ENCODE measurements at places on chromosomes 16 and 17. TPM values are rescaled to one million over a fixed set of nuclear protein-coding genes. Genes with fewer than 3 reads are reported as not detected.

SNAI3 gene
- 1.1 TPM for total RNA-seq

PMP22 gene
- total RNA-seq: 12.6 TPM

PRR15L gene
- total RNA-seq: 0.92 TPM

MAFG gene
- total RNA-seq: 39.7 TPM

CSH1 gene
- total RNA-seq: not detected

CPPED1 gene
- total RNA-seq: 25.3 TPM

GINS2 gene
- 6.5 TPM for total RNA-seq

DNA sequence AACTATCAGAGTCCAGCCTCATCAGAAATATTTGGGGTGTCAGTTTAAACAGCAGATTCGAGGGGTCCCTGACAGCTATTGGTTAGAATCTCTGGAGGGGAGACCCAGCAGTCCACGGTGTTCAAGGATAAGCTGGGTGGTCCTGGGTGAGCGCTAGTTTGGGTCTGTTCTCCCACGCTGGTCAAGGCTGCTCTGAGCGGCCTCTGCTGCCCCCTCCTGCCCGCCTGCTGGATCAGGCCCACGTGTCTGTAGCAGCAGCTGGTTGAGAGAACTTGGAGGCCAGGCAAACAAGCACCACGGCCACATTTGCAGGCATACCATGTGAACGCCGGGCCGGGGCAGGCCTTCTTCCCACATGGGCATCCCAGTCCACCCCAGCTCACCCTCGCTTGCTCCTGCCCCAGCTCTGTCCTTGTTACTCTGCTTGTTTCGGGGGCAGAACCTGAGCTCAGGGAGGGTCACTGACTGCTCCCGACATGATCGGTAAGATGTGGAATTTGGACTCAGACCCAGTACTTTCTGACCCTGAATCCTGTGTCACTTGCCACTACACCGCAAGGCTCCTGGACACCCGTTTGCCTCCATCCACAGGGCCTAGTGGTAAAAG lies 7.4 kb downstream of the FOXF1 start:
- no peak for DNase-seq

GRCh38 chr17:76935331-76935730 lies 67.1 kb downstream of the MGAT5B start:
- DNase-seq: peak; percentile 4

- no peak for DNase-seq
These were observed 10.5 kb upstream of the ALDOA start for GRCh38 chr16:30054959-30055553.

DNA sequence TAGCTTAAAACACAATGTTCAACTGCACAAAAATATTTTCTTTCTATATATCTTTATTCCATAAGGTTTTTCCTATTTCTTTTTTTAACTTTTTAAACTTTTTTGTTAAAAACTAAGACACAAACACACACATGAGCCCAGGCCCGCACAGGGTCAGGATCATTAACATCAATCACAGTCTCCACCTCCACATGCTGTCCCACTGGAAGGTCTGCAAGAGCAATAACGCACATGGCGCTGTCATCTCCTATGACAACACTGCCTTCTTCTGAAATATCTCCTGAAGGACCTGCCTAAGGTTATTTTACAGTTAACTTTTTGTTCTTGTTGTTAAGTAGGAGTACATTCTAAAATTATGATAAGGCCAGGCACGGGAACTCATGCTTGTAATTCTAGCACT lies 4.1 kb downstream of the CFAP20 start:
- DNase-seq: no peak

- no peak for DNase-seq
These were observed 68.8 kb downstream of the KATNIP start for GRCh38 chr16:27618606-27619327.

DNA sequence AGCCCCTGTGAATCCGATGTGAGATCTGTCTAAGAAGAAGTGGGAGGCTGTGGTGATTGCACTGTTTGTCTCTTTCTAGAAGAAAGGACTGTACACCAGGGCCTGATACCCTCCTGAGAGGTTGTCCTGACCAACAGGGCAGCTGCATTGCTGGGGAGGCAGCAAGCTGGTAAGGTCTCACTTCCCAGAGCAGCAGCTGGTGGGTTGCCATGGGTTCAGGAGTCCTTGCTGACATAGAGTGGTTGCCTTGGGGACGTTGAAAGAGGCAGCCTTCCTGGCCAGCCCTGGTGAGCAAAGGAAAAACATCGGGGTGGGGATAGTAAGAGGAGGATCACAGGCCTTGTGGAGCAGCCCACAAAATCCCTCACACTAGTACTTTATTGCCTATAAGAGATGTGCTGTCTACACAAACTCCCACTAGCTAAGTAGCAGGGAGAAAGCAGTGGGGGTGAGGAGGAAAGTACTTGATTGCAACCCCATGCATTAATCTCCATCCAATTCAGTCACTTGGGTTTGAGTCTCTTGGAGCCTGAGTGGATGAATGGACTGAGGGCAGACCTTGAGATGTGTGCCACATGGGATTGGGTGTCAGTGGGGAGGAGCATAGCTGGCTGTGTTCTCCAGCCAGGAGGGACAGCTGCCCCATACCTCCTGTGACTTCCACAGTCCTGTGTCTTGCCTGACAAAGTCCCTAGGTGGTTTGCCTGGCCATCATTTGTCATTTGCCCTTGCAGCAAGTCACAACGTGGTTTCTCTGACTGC lies 143.8 kb upstream of the RPL38 start:
- DNase-seq: no peak

DNA sequence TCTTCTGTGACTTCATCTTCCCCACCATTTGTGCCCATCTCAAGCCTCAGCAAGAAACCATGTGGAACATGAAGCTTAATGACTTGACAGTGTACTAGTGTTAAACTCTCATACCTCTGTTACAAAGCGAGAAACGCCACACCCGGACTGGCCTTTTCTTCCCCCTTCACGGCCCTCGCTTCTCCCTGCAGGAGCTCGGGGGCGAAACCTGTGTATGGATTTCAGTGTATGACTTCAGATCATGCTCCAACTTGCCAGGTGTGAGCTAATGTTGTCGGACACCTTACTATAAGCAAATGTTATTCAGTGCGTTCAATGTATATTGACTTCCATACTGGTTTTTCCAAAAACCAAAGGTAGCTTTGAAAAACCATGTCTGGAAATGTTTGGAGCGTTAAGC lies 20.1 kb upstream of the SLC5A11 start:
- no peak for DNase-seq

DNA sequence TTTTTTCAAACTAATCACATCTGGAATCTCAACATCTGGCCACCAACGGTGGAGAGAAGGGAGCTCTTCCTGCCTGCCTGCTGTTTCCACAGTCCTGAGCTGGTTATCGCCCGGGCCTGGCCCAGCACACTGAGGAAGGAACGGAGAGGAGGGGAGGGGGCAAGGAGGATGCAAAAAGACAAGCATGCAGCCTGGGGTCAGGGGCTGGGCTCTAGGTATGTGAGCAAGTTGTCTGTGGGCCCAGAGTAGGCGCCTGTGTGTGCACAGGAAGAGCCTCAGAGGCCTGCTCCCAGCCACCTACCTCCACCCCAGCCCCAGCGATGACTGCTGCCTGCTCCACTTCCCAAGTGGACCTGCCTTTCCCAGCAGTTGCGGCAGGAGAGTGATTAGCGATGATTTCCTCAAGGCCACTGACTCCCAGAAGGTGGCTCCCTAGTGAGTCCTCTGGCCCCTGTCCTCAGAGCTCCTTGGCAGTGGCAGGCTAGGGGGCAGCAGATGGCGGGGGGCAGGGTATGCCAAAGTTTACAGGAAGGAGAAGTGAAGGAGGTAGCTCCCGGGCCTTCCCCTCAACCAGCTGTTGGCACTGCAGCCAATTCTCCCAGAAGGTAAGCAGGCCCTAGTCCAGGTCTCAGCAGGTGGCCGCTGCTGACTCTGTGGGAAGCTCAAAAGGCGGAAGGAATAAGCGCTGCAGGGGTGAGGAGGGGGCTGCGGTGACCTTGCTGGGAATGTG lies 27.0 kb upstream of the RASD1 start:
- DNase-seq: no peak

- DNase-seq: no peak
These were observed 3.0 kb downstream of the LASP1 start for GRCh38 chr17:38872671-38873385.

DNA sequence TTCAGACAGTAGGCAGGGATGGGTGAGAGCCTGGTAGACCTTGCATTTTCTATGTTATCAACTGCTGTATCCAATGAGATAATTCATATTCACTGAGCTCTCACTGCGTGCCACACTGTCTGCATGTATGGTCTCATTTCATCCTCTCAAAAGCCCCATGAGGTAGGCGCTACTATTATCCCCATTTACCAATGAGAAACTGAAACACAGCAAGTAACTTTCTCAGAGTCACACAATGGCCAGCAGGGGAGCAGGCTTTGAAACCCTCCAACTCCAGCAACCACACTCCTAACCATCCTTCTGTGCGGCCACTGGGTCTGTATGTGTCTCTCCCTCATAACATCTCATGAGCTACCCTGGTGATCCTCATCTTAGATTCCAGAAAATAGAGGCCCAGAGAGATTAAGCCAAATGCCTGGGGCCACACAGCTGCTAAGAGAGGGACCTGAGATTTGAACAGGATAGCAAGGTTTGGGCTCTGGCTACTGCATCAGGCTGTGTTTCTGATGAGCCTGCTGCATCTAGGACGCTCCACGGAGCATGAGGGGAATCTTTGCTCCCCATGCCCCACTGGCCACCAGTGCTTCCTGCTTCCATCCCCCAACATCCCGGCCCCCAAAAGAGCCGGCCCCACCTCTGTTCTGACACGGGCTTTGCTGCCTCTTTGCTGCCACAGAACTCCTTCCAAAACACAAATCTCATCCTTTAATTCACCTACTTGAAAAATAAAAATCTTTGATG lies 3.2 kb downstream of the CCR7 start:
- DNase-seq: no peak

DNA sequence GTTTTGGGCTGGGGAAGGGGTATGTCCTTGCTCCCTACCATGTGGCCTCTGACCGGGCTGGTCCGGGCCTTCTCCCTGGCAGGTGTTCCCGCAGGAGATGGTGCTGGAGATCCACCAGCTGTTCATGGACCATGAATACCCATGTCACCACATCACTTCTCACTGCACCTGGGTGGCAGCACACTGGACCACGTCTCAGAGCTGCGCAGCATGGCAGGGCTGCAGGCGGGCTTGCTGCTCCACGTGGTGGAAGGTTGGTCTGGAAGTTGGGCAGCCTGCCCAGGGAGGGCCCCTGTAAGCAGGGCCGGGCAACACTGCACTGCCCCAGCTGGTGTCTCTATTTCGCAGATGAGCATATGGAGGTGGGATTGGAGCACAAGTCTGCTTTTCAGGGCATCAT lies 169.5 kb upstream of the ZNF267 start:
- no peak for DNase-seq

- no peak for DNase-seq
These were observed 37.4 kb downstream of the DHX38 start for GRCh38 chr16:72131036-72131435.

- DNase-seq: no peak
These were observed 58.6 kb upstream of the NUDT7 start for GRCh38 chr16:77663711-77664110.

GRCh38 chr17:74147056-74147835 lies 56.2 kb upstream of the RPL38 start:
- no peak for DNase-seq

DNA sequence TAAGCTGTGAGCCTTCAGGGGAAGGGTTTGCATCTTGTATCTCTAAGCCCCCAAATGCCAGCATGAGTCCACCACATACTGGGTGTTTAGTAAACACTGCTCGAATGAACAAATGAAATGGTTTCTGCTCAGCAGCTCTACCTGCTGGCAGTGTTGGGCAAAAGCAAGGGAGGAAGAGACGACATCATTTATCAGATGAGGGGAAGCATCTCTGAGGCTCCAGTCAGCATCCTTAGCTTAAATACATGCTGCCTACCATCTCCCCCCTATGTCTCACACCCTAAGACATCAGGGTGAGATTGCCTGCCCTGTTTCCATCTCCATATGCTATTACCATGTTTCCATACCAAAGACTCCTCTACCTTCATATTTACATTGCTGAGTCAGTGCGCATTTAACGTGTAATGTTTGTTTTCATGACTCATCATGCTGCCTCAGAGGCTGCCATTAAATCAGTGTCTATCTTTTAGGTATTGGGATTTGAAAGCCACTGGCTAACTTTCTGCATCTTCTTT lies 379.8 kb downstream of the UTP18 start:
- no peak for DNase-seq

DNA sequence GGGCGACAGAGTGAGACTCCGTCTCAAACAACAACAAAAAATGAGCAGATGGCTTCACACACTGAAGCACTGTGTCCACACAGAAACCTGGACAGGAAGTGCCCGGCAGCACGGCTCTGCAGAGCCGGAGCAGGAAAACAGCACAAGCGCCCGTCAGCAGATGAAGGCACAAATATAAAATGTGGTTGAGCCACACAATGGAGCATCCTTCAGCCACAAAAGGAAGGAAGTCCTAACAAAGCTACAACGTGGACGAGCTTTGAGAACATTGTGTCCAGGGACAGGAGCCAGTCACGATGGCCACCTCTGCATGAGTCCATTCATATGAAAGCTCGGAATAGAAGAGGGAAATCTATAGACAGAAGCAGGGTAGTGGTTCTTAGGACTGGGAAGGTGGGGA lies 15.7 kb downstream of the RHBDF2 start:
- no peak for DNase-seq

DNA sequence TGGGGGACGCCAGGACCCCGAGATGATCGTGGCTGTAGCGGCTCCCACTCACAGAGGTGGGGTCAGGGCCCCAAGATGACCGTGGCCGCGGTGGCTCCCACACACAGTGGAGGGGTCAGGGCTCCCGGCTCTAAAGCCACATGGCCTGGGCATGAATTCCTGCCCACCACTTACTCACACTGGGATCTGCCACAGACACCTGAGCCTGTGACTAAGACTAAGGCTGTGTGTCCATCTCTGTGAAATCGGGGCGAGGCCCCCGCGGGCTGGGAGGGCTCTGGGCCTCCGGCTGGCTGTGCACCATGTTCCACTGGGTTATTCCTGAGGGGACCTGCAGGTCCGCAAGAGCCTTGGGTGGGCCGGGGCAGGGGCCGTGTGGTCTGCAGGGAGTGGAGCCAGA lies 18.5 kb downstream of the ZFPM1 start:
- no peak for DNase-seq

GRCh38 chr17:3788200-3788599 lies 12.8 kb downstream of the ITGAE start:
- no peak for DNase-seq

GRCh38 chr17:7403043-7403726 lies 712 bp downstream of the TMEM256 start:
- no peak for DNase-seq

- no peak for DNase-seq
These were observed 43.4 kb upstream of the IRX6 start for GRCh38 chr16:55280587-55280986.

GRCh38 chr17:2042933-2043332 lies 1.1 kb downstream of the OVCA2 start:
- no peak for DNase-seq

DNA sequence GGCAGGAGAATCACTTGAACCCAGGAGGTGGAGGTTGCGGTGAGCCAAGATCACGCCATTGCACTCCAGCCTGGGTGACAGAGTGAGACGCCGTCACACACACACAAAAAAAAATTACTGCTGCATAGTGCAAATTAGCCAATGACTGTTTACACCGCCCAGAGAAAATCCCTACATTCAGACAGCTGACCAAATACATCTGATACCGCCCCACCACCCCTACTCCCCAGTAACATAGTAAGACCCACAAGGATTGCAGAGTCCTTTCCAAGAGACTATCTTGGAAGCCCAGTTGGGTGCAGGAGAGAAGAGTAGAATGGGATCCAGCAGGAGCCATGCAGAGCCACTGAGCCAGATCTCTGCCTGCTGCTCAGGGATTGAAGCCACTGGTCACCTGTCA lies 63.5 kb downstream of the SLC39A11 start:
- no peak for DNase-seq

All from kidney epithelial cell (primary cell).